Activated CD8-positive, alpha-beta T cell treated with anti-CD3 and anti-CD28 coated beads for 36 hours (primary cell): ENCODE measurements at places on chromosomes 5 and 9. TPM values are rescaled to one million over a fixed set of nuclear protein-coding genes. Genes with fewer than 3 reads are reported as not detected.
A peak's percentile ranks its signal among the peaks of the same experiment; 100 is the strongest.

- peaks cover 3% of the 10 kb centered on the region for H3K27me3 ChIP-seq
- H3K4me3 ChIP-seq: no peak overlapping the region
- DNase-seq: no peak
Measured at GRCh38 chr5:6266671-6267197, 111.6 kb downstream of the MED10 start.

- peak; percentile 48 for DNase-seq
- H3K4me1 ChIP-seq: peaks cover 91% of the 10 kb centered on the region
- peaks cover 92% of the 10 kb centered on the region for H3K36me3 ChIP-seq
- H3K27ac ChIP-seq: peak overlapping the region; percentile 89
Measured at GRCh38 chr9:114375386-114376175, 12.2 kb downstream of the AKNA start.

DNA sequence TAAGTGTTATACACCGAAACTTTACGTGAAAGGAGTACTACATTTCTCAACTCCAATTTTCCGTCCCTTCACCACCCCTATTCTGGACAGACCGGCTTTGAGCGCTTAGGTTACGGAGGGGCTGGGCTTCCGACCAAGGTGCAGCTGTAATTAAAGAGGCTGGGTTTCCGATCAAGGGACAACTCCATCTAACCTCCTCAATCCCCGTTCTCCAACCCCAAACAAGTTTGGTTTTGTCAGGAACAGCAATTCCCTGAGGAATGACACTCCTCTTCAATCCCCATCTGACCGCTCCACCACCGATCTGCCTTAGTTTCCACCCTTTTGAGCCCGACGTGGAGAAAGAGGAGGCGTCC, 577 bp downstream of the TUT7 start:
- H3K4me3 ChIP-seq: peak overlapping the region; percentile 93
- DNase-seq: peak; percentile 47
- peaks cover 22% of the 10 kb centered on the region for H3K36me3 ChIP-seq
- peaks cover 30% of the 10 kb centered on the region for H3K4me1 ChIP-seq
- peak overlapping the region; percentile 97 for H3K27ac ChIP-seq

DNA sequence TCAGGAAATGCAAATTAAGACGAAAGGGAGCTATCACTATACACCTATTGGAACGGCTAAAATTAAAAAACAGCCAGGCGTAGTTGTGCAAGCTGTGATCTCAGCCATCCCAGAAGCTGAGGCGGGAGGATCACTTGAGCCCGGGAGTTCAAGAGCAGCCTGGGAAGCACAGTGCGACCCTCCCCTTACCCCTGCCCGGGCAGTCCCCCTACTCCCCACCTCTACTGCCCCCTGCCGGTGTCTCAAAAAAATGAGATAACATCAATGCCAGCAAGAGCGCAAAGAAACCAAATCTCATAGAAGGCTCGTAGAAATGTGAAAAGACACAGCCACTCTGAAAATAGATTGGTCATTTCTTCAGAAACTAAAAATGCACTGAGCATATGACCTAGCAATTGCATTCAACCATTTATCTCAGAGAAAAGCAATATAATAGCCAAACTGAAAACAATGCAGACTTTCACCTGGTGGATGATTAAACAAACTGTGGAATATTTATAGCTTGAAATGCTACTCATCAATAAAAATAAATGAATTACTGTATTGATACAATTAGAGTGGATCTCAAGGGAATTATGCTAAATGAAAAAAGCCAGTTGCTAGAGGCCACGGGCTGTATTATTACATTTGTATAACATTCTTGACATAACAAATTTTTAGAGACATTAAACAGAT, 20.6 kb downstream of the OR2V2 start:
- peaks cover 62% of the 10 kb centered on the region for H3K27me3 ChIP-seq
- peak; percentile 42 for DNase-seq
- peaks cover 68% of the 10 kb centered on the region for H3K4me1 ChIP-seq
- H3K27ac ChIP-seq: no peak overlapping the region

- no peak for DNase-seq
- H3K4me3 ChIP-seq: peak overlapping the region; percentile 45
- H3K27ac ChIP-seq: no peak overlapping the region
- peaks cover 48% of the 10 kb centered on the region for H3K4me1 ChIP-seq
- no peaks in the 10 kb centered on the region for H3K27me3 ChIP-seq
Measured at GRCh38 chr5:96932026-96932425, 3.9 kb upstream of the LNPEP start.

DNA sequence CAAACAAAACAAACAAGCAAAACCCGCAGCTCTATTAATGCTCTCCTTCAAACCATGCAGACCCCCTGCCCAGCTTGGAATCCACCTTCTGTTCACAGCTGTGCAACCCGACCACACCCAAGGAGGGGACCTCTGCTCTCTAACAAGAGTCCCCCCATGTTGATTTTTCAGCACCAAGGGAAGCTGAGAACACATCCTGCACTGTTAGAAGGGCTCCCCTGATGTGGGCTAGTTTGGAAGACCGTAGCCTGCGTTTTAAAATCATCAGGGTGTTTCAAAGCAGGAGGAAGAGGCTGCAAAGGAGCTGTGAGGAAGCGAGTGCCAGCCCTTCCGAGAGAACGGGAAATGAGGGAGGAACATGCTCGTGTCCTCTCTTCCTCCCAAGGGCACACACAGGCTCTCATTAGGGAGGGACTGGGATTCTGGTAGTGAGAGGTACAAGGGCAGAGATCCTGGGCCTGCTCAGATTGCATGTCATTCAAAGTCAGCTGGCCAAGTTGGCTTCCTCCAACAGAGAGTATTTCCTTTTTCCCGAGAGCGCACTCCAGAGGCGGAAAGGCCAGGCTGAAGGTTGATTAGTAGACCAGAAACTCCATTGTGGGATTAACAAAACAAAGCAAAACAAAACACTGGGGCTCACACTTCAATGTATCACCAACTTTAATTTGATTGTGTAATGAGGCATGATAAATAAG, 185.9 kb downstream of the SEMA6A start:
- no peaks in the 10 kb centered on the region for H3K4me1 ChIP-seq
- no peaks in the 10 kb centered on the region for H3K27me3 ChIP-seq
- peaks cover 20% of the 10 kb centered on the region for H3K36me3 ChIP-seq
- no peak overlapping the region for H3K4me3 ChIP-seq

DNA sequence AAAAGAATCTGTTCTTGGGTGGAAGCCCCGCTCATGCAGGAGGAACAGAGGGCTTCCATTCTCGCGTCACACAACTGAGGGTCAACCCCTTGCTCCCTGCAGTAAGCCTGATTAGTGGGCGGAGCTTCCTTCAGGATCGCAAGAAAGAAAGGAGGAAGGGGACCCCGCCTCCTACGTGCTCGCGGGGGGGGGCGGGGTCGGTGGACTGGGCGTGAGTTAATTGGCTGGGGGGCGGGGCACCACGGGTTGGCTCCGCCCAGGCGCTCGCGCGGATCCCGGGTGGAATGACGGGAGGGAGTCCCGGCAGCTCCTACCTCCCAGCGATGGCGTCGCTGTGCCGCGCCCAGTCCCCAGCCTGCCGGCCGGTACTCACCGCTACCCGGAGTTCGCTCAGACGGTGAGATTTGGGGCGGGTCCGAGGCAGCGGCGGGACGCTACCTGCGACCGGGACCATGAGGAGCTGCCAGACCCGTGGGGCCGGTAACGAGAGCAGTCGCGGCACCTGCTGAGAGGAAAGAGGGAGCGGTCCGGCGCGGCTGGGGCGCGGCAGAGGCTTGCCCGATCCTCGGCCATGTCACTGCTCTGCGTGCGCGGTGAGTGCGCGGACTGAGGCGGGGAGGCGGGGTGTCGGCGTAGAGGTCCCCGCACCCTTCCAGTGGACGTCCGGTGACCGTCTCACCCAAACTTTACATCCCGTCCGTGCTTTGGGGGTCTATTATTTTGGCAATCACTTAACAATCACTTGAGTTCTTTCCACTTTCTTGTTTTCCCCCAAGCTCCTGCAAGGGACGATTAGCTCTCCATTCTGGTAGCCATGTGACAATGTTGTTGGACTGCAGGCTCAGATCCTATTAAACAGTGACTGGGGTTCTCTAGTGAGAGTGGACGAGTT, at the start of gene UNC13B:
TSS of gene UNC13B (plus strand) at position 297 of the 892 bp plus-strand sequence. CDS start at position 572, 275 bp downstream.
- peak within 1 kb of the TSS; percentile 87 for H3K4me3 ChIP-seq
- H3K36me3 ChIP-seq: no peaks in the 10 kb centered on the region
- no peak within 1 kb of the TSS for H3K27ac ChIP-seq
- H3K4me1 ChIP-seq: peaks cover 17% of the 10 kb centered on the region
- peak; percentile 79 for DNase-seq
- H3K27me3 ChIP-seq: peaks cover 16% of the 10 kb centered on the region

The LCN12 gene
- 1.3 TPM for total RNA-seq

The MACIR gene
- total RNA-seq: 8.6 TPM

DNA sequence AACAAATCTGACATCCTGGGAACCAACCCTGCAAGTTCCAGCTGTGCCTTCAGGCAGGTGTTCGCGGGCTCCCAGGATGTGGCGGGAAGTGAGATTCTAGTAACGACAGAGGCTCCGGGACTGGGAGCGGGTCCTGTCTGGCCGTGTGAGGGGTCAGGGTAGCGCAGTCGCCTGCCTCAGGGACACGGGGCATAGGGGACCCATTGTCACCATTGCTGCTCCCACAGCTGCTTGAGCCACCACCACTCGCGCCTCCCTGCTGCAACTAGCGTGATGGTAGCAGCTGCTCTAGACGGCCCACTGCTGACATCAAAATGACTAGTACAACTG, 468.5 kb downstream of the CDH9 start:
- no peak overlapping the region for H3K4me3 ChIP-seq
- no peak for DNase-seq
- no peaks in the 10 kb centered on the region for H3K36me3 ChIP-seq

The OLFM1 gene
- total RNA-seq: not detected

GRCh38 chr9:77729177-77729576, 81.1 kb upstream of the GNA14 start:
- peaks cover 50% of the 10 kb centered on the region for H3K4me1 ChIP-seq
- H3K36me3 ChIP-seq: peaks cover 31% of the 10 kb centered on the region
- H3K27ac ChIP-seq: peak overlapping the region; percentile 81
- H3K4me3 ChIP-seq: no peak overlapping the region
- H3K27me3 ChIP-seq: no peaks in the 10 kb centered on the region

GRCh38 chr5:170430866-170431437, 41.8 kb upstream of the KCNMB1 start:
- no peak overlapping the region for H3K27ac ChIP-seq
- no peak for DNase-seq
- H3K4me1 ChIP-seq: no peaks in the 10 kb centered on the region
- no peaks in the 10 kb centered on the region for H3K27me3 ChIP-seq
- no peaks in the 10 kb centered on the region for H3K36me3 ChIP-seq

DNA sequence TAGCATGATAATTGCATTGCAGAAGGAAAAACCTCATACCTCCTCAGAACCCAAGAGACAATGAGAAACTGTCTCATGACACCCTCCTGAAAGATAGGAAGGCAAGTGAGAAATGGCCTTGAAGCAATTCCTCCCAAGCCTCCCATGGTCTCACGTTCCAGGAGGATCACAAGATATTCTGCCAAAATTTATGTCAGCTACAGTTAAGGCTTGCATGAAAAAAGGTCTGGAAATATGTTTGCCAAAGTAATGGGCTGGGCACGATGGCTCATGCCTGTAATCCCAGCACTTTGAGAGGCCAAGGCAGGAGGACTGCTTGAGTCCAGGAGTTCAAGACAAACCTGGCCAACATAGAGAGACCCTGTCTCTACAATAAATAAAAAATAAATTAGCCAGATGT, 12.6 kb upstream of the HOMER1 start:
- peaks cover 2% of the 10 kb centered on the region for H3K27me3 ChIP-seq
- H3K27ac ChIP-seq: no peak overlapping the region
- peaks cover 3% of the 10 kb centered on the region for H3K4me1 ChIP-seq
- H3K36me3 ChIP-seq: peaks cover 9% of the 10 kb centered on the region
- no peak for DNase-seq
